ENCODE measurements at places on chromosomes 7 and 10. TPM values are rescaled to one million over a fixed set of nuclear protein-coding genes. Genes with fewer than 3 reads are reported as not detected.

SLC26A5 gene
- total RNA-seq: not detected

ALDH18A1 gene
- total RNA-seq: 88.9 TPM

PRPS1L1 gene
- not detected for total RNA-seq

H2BK1 gene
- total RNA-seq: not detected

PNLIPRP1 gene
- total RNA-seq: not detected

LIPF gene
- total RNA-seq: not detected

ZNF3 gene
- 30.9 TPM for total RNA-seq

MRPS24 gene
- total RNA-seq: 105 TPM

OR2A5 gene
- total RNA-seq: not detected

KLF14 gene
- not detected for total RNA-seq

KCNIP2 gene
- 3.0 TPM for total RNA-seq

RSPH10B gene
- 0.18 TPM for total RNA-seq
